Activated naive CD4-positive, alpha-beta T cell (primary cell): ENCODE measurements at places on chromosomes 2 and 18.

DNA sequence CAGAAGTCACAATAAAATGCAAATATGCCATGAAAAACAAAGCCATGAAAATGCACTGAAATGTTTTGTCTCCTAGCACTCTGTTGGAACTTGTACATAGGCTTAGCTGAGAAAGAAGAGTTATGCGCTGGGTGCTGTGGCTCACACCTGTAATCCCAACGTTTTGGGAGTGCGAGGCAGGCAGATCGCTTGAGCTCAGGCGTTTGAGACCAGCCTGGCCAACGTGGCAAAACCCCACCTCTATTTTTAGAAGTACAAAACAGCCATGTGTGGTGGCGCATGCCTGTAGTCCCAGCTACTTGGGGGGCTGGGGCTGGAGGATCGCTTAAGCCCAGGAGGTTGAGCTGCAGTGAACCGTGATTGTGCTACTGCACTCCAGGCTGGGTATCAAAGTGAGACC is 39.9 kb downstream of the IRS1 start:
- DNase-seq = no peak

DNA sequence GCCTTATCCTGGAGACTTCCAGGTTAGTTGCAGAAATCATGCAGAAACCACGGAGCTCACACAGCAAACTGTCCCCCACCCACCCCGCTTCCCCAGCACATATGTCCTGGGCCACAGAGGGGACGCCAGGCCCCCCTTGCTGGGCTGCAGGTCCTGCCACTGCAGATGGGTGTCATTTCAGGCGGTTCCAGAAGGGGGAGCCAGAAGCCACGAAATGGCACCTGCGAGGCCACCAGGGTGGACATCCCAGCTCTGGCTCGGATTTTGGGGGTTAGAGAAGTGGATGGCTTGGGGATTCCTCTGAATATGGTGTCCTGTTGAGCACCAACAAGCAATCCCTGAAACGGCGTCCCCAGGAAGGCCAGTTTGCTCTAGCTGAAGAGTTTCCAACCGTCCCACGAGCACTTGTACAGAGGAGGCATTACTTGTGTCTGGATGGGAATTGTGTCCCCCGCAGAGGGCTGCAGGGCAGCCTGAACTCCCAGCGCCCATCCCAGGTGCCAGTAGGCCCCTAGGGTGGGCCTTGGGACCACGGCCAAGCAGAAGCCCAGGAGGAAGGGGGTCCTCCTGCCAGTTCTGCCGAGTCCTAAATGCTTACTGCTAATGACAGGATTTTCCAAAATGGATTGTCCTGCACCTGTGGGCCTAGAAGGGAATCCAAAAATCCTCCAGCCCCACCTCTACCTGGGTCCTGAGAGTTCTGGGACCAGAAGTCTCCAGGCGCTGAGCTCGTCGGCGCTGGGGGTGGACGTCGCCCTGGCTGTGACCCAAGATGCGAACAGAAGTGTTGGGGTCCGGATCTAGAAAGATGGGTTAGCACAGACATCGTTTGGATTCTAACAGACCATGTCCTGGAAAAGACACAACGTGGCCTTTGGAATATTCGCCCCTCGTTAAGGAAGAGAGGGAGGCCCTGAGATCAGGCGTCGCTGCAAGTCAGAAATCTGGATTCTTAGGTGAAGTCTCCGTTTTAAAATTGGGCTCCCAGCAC is 14.6 kb upstream of the NFATC1 start:
- DNase-seq = peak; percentile 47

DNA sequence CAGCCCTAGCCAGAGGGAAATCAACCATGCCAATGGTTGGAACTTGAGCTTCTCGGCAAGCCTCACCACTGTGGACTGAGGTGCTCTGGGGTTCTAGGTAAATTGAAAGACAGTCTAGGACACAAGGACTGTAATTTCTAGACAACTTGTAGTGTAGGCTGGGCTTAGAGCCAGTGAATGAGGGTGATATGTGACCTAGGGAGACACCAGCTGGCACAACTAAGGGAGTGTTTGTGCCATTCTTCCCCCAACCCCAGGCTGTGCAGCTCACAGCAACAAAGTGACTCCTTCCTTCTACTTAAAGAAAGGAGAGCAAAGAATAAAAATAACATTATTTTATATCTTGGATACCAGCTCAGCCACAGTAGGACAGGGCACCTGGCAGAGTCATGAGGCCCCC is 1690.7 kb upstream of the TMEFF2 start:
- no peak for DNase-seq

DNA sequence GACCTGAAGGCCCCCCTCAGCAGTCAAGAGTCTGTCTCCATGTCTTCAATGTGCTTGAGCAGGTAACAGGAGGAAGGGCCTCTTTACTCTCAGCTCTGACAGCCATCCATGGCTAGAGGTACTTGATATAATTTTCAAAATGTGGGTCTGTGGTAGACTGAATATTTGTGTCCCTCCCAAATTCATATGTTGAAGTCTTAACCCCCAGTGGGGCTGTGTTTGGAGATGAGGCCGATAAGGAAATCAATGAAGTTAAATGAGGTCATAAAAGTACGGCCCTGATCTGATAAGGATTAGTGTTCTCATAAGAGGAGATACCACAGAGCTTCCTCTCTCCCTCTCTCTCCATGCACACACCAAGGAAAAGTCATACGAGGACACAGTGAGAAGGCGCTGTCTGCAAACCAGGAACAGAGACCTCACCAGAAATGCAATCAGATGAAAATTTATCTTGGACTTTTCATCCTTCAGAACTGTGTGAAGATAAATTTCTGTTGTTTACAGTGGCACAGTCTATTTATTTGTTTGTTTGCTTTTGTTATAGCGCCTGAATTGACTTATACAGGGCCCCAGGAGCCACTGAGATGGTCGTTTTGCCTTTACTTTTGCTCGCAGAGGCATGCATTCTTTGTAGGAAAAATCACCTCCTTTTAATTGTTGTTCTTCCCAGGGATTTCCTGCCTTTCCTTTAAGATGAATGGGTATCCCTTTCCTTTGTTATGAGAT is 274.8 kb upstream of the TRIB2 start:
- DNase-seq = no peak

DNA sequence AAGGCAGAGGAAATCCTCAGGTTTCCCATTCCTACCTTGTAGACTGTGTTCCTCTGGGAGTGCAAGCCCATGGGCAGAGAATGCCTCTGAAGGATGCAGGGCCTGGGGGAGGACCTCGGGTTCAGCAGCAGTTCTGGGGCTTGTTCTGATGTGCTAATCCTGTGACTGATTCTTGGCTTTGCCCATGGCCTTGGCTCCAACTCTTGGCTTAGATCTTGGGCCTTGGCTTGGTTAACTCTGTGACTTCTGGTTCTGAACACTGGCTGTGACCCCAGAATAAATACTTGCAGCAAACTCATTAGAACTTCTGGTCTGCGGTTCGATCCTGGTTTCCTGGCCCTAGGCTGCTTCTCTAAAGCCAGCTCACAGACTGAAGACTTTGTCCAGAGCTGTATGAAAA is 366.9 kb upstream of the ZEB2 start:
- DNase-seq = no peak

DNA sequence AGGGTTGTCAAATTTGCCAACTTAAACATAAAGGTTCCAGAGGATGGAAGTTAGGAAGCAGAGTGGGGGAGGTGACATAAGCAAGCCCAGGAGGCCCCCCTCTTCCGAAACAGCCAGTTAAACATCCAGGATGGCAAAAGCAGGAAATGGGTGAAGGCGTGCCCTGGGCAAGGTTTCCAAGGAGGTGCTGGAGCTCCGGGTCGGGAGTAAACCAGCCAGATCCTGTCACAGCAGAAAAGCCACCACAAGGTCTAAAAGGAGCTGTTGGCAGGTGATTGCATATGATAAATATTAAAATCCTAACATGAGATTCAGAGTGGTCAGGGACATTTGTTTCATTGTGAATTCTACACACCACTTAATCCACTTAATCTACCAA is 572.2 kb upstream of the SALL3 start:
- no peak for DNase-seq
